ENCODE measurements at places on chromosomes 6 and 20. TPM values are rescaled to one million over a fixed set of nuclear protein-coding genes. Genes with fewer than 3 reads are reported as not detected.

Gene LSM2
- total RNA-seq: 39.7 TPM

Gene OR2B6
- not detected for total RNA-seq

Gene PRSS16
- total RNA-seq: 31.0 TPM

Gene IYD
- total RNA-seq: 0.33 TPM

Gene SYTL3
- total RNA-seq: 7.5 TPM

Gene TMEM200A
- 4.6 TPM for total RNA-seq

Gene C4B
- 323 TPM for total RNA-seq

Gene SAPCD1
- 1.6 TPM for total RNA-seq

Gene POLR3F
- 17.6 TPM for total RNA-seq

Gene FHL5
- 45.2 TPM for total RNA-seq

Gene GOPC
- total RNA-seq: 29.5 TPM

Gene DUSP15
- total RNA-seq: 1.9 TPM

Gene RAD21L1
- total RNA-seq: not detected

Gene SEMG1
- total RNA-seq: 1.8 TPM

Gene SUMO4
- total RNA-seq: 7.8 TPM

Gene REV3L
- total RNA-seq: 82.3 TPM

Gene ZBTB2
- total RNA-seq: 20.5 TPM

Gene METTL24
- 6.6 TPM for total RNA-seq

Gene CCR6
- total RNA-seq: 0.73 TPM

Gene ATG5
- 51.1 TPM for total RNA-seq

Gene FAM184A
- 7.5 TPM for total RNA-seq

Gene CENPQ
- 2.9 TPM for total RNA-seq

Gene RPN2
- total RNA-seq: 108 TPM

Gene PLA2G7
- total RNA-seq: 7.2 TPM

Gene LIN28B
- not detected for total RNA-seq

Gene SPATA25
- total RNA-seq: 3.7 TPM

Gene GRM4
- not detected for total RNA-seq

Gene MOXD1
- 2.9 TPM for total RNA-seq

Gene RIMS1
- total RNA-seq: 2.6 TPM

Gene TRIM15
- total RNA-seq: 0.33 TPM

Gene GUCA1A
- total RNA-seq: not detected

Gene NOTCH4
- total RNA-seq: 47.9 TPM

Gene ZC3H12D
- total RNA-seq: 3.8 TPM

Gene C2
- 54.2 TPM for total RNA-seq

Gene MAS1
- total RNA-seq: not detected

Gene TCF19
- 2.3 TPM for total RNA-seq

Gene GTSF1L
- total RNA-seq: not detected

Gene LCA5
- total RNA-seq: 8.0 TPM

Gene RUNX2
- 2.7 TPM for total RNA-seq

All from breast epithelium (tissue), 4 donors.